ENCODE measurements at places on chromosomes 5 and 9.

GRCh38 chr5:125333416-125333815, 587.0 kb upstream of the ZNF608 start:
- no peak for DNase-seq

- no peak for DNase-seq
These were observed at the start of gene SMIM3 for GRCh38 chr5:150778517-150779396. Gene SMIM3, plus strand, starts transcription at chr5:150778757. Its CDS starts 16,684 bp downstream, at chr5:150795441.

DNA sequence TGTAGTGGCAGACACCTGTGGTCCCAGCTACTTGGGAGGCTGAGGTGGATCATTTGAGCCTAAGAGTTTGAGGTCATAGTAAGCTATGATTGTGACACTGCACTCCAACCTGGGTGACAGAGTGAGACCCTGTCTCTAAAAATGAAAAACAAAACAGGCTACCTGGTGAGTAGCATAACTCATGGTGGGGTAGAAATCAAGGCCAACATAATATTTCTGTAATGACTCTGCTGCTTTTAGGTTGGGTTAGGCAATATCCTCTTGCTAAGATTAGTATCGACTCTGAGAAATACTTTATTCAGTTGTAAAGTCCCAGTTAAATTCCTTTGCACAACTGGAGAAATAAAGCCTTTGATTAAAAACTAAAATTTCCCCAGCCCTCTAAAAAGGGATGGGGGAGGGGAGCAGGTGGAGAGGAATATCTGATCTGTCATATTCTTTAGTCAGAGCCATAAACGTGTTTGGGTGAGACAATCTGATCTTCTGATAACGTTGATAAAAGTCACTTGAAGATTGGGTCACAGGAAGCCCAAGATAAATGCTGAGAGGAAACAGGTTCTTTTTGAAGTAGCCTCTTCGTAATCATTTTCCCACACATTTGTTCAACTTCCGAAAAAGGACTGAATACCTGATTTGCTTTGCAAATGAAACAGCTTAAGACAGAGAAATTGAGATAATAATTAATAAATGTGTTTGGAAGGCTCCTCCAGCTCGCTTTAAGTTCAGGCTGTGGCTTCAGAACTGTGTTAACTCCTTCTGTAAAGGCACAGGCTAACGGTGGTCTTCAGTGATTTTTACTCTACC, 14.9 kb downstream of the IL4 start:
- DNase-seq = no peak

DNA sequence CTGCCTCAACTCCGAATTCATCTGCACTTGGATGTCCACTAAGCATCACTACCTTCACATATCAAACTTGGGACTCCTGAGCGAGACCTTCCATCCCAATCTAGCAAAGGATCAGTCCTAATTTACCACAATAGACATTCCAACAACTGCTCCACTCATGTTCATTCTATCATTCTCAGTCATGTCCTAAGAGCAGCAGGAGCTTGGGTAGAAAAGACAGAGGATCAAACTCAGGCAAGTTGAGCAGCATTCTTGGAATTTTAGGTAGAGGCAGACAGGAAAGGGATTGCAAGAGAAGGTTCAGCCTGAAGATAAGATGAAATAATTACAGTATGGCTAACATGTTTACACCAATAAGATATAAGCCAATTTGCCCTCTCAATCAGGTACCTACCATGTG, 51.7 kb downstream of the AUH start:
- DNase-seq = no peak

DNA sequence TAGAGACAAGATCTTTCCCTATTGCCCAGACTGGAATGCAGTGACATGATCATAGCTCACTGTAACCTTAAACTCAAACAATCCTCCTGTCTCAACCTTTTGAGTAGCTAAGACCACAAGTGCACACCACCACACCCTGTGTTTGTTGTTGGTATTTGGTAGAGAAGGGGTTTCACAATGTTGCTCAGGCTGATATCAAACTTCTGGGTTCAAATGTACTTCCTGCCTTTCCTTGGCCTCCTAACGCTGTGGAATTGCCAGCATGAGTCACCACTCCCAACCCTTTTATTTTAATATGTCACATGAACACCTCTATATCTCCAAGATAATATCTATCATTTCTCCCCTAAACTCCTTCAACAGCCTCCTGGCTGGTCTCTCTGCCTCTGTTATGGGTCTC, 719.0 kb downstream of the PTPRD start:
- no peak for DNase-seq
